ENCODE measurements at places on chromosomes 3 and 15.

- DNase-seq, result peak; percentile 77
These were observed 8.7 kb upstream of the SEMA3B start for GRCh38 chr3:50260027-50260941.

- no peak for DNase-seq
These were observed 103.9 kb downstream of the TMEM266 start for GRCh38 chr15:76163457-76164295.

- no peak for DNase-seq
These were observed 50.7 kb downstream of the LINGO1 start for GRCh38 chr15:77581896-77582569.

GRCh38 chr15:99070208-99070607, 34.7 kb upstream of the SYNM start:
- DNase-seq, result no peak

DNA sequence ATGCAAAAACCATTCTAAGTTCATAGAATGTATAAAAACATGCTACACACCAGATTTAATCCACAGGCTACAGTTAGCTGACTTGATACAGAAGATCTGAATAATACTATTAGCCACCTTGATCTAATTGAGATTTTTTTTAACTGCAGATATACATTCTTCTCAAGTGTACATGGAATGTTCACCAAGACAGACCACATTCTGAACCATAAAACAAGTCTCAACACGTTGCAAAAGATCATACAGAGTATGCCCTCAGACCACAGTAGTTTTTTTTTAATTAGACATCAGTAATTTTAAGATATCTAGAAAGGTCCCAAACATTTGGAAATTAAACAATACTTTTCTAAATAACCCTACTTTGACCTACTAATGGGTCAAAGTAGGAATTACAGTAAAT, 83.3 kb downstream of the FGF7 start:
- DNase-seq, result no peak

- no peak for DNase-seq
These were observed 79.4 kb downstream of the OCA2 start for GRCh38 chr15:28019594-28020309.

DNA sequence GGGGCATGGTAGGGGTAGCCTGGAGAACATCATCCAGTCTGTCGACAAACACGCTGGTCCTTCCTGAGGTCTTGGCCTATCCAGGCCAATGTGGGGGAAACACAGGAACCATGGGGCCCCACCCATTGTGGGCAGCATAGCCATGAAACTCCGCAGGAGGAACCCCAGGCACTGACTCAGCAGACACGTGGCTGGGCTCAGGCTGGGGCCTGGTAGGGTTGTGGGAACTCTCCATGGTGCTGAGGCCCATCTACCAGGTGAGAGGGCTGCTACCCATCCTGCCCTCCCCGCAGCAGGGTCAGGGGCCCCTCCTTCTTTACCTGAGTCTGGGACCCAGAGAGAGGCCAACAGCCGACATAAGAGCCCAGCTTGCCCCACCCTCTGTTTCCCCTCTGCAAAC, 22.6 kb upstream of the CACNA2D2 start:
- peak; percentile 60 for DNase-seq

DNA sequence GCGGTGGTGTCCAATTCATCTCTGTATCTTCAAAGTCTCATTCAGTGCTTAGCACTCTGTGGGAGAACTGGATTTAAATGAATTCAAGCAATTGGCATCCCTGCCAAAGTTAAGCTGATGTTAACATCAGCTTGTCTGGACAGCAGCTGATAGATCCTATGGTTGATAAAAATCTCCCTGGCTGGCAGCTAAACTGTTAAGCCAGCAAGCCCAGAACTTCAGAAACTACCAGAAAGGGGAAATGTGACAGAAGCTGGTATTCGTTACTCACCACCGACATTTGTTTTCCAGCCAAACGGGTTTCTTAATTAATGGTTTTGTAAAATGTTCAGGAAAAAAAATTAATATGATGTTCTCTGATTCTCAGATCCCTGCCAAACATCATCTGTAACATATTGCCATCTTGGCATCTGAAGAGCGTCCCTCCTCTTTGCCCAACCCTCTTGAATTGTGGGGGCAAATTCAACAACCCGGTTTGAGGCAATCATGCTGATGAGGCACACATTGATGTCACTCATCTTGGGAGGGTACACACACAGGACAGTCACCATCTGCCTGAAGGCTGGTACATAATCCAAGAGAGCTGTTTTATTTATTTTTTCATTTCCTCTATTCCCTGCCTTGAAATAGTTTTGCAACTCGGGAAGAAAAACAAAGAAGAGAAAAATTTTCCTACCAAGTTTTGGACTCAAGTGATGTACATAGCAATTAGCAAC, 76.3 kb upstream of the ABHD17C start:
- DNase-seq, result no peak

GRCh38 chr3:148367756-148368155, 329.9 kb upstream of the AGTR1 start:
- no peak for DNase-seq

DNA sequence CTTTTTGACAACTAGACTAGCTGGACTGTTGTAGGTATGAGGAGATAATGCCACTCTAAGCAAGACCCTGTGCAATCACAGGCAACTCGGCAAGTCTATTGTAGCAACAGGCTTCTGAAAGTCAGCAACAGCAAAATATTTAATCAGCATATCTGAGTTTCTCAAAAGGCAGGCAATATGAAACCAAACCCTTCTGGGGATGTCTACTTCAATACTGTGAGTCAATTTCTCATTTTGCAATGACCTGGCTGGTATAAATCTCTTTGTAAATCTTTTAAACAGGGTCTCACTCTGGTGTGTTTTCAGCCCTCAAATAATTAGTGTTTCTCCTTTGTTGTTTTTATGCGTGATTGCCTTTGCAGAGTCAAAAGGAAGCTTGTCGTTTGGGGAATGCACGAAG, 1044.5 kb downstream of the NTRK3 start:
- DNase-seq, result no peak

- DNase-seq, result no peak
These were observed 18.9 kb downstream of the CCPG1 start for GRCh38 chr15:55389264-55389607.

- DNase-seq, result no peak
These were observed 15.5 kb upstream of the LYZL4 start for GRCh38 chr3:42425736-42426407.

GRCh38 chr15:85623315-85624049, 171.2 kb downstream of the KLHL25 start:
- no peak for DNase-seq

DNA sequence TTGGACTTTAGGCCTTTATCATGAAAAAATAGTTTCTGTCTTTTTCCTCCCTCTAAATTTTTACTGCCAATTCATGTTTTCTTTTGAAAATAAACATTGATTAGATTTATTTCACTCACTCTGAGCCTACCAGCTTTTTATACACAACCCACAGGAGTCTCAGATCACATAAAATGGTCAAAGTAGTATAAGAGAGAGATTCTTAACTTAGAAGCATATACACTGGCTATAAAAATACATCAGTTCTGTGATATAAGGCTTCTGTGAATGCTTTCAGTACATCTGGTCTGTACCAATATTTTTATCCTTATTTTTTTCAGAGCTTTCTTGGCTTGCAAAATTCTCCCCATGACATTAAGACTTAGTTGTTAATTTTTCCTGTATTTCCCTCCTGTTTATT, 117.0 kb upstream of the PTX3 start:
- DNase-seq, result no peak

DNA sequence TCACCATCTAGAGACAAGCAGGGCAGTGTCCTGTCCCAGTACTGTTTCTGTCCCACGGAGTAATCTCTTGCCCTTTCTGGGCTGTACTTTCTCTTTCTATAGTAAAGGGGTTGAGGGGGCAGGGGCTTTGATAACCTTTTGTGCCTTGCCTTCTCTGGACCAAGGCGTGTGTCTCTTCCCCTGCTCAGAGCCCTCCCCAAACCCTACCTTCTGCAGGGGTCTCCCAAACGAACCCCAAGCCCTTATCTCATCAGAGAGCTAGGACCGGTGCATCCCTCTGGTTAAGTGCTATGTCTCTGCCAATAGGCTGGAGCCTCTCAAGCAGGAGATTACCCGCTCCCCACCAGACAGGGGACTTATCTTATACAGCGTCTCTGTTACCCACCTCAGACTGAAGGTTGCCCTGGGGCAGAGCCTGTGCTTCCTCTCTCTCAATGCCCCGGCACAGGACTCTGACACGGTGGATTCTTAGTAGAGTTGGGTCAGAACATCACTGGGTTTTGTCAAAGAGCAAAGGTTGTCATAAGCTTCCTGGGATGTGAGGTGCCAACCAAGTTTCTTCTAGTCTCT, 2.9 kb downstream of the PLEKHO2 start:
- DNase-seq, result no peak

DNA sequence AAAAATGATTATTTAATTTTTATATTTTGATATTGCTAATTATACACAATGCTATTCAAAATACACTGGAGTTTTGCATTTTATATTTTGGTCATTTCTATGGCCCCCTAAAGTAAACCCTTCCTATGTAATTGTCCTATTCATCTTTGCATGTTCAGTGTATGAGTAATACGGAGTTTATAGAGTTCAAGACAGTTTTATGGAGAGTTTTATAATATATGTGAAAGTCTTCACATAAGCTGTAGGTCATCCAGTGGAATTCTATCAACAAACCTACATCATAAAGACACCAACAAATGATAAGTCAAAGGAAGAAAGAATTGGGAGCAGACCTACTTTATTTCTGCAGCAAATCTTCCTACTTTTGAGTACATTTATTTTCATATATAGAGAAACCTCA, 1200.4 kb upstream of the EPHA6 start:
- DNase-seq, result no peak

DNA sequence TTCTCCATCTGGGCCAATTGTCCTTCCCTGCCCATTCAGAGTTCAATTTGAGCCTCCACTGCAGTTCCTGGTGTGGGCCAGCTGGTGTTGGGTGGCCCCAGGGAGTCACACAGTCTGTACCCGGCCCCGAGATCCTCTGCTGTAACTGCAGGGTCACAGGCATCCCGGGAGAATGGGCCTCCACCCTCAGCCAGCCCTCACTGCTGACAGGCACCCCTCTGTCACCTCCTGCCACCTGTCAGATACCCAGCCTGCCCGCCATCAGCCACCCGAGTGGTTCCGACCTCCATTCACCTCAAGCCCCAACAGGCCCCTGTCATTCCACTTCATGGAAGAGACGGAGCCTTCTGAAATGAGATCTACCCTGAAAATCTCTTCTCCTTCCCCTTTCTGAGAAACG, 73.2 kb downstream of the ST8SIA2 start:
- DNase-seq, result no peak

DNA sequence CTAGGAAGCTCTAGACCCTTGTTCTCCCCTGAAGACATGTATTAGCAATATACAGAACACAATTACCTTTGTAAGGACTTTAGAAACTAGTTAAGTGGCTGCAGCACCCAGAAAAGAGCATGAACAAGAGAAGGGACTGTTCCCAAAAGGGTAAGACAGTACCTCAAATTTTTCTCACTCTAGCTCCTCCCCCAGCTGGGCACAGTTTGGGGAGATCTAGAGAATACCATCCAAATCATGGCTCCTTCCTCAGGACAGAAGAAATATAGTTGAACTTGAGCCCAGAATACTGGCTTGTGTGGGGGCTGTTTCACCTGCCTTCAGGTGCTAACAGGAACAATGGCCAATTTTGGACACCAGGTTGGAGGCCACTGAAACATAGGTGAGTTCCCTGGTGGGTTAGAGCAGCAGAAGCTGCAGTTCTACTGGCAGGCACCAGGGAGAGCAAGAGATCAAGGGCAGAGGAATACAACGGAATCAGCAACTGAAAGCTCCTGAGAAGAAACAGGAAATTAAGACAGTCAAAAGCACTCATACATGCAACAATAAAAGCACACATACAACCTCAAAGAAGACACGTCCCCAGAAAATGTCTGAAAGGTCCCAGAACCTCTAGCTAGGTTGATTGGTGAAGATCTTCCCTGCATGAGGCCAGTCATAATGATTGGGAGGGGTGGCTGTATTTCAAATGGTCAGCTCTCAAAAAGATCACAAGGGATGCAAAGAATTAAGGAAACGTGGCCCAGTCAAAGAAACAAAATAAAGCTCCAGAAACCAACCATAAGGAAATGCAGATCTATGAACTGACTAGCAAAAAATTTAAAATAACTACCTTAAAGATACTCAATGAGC, 104.9 kb upstream of the ASB14 start:
- peak; percentile 15 for DNase-seq

- DNase-seq, result no peak
These were observed 344.9 kb downstream of the NLGN1 start for GRCh38 chr3:173742491-173742890.

DNA sequence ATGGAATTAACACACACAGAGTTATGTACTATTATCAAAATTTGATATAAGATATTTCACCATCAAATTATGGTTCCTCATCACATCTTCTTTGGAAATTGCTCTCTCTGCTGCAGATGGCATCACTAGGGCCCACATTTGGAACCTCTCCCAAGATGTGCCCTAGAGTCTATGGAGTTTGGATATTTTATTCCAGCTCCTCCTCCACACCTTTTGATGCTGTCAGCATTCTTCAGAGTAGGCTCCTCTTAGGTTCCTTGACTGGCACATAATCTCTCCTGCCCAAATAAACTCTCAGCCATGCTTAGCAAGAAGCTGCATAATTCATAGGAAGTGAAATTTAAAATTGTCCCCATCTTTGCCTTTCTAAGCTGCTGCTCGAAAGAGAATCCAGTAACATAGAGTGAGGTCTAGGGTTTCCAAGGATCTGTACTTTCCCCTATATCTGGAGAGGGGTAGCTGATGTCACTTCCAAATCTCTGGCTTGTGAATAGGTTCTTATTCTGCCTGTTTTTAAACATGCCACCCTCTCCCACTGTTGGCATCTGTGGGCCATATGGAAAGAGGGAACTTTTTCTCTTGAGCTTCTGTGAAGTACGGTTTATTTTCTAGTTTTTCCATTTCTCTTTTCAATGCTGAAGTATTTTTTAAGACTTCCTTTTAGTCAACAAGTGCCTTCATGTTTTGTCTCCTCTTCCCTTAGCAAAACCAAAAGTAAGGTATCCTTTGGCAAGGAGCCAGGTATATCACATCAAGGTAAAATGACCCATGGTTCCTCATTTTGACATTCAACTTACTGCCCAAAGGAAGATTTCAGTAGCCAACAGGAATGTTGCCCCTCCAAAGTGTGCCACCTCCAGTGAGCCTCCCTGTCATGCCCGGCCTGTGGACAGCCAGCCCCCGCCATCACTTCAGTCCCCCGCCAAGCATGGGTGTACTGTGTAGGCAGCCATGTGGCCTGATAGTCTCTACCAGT, 75.3 kb upstream of the C2CD4B start:
- no peak for DNase-seq

GRCh38 chr3:75337226-75337900, 326.8 kb upstream of the FRG2C start:
- DNase-seq, result no peak

DNA sequence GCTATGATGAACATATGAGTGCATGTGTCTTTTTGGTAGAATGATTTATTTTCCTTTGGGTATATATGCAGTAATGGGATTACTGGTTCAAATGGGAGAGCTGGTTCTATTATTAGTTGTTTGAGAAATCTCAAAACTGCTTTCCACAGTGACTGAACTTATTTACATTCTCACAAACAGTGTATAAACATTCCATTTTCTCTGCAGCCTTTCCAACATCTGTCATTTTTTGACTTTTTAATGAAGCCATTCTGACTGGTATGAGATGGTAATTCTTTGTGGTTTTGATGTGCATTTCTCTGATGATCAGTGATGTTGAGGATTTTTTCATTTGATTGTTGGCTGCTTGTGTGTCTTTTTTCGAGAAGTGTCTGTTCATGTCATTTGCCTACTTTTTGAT, 1124.2 kb downstream of the NAALADL2 start:
- no peak for DNase-seq
